ENCODE measurements at places on chromosomes 6 and 20.
A peak's percentile ranks its signal among the peaks of the same experiment; 100 is the strongest.

DNA sequence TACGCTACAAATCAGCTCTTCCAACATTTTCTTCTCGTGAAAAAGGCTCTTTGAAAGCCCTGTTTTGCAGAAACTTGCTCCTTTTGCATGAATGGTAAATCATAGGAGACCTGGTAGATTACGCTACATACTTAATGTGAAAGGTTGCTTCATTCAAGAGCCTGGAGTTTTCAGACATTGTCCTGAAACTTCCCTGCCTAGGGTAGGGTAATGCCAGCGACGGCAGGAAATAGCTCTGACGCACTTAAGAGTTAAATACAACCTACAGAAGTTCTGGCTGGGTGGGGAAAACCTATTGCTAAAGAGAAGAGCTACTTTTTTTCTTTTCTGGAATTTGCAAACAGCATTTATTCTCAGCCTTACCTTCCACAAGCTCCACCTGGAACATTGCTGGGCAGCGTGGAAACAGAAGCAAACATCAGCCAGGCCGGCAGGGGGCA is 144.5 kb downstream of the LPA start:
- no peak for DNase-seq

DNA sequence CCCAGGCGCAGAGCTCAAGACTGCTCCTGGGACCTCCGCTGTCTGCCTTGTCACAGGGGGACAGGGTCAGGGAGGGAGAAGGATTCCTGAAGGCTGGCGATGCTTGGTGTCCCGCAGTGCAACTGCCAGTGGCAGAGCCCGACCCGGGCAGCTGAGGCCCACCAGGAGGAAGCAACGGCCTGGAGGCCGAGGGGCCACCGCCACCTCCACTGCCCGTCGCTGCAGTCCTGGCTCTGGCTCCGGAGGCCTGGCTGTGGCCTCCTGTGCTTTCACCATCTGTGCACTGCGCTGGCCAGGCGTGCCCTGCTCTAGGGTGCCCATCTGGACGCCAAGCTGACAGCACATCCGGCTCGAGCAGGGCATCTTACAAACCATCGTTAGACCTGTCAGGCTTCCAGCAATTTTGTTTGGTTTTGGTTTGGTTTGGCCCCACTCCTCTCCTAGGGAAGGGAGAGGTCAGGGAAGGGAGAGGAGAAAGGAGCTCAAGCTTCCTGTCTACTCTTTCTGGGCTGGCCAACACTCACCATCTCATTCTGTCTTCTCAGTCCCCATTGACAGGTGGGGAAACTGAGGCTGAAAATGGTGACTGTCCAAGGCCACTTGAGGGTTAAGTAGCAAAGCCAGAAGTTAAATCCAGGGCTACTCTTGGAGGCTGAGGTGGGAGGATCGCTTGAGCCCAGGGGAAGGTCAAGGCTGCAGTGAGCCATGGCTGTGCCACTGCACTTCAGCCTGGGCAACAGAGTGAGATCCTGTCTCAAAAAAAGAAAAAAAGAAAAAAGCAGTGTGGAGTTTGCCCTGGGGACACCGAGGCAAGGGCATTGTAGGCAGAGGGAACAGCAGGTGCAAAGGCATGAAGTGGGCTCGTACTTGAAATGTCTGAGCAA is 37.7 kb upstream of the NOL4L start:
- DNase-seq = no peak

- peak; percentile 94 for DNase-seq
Observed at GRCh38 chr6:121435444-121436069, at the start of gene GJA1. Gene GJA1, plus strand, starts transcription at chr6:121435646. Its CDS starts 11,202 bp downstream, at chr6:121446848.

- peak; percentile 85 for DNase-seq
Observed at GRCh38 chr20:32465092-32465900, 107.2 kb downstream of the ASXL1 start.

- no peak for DNase-seq
Observed at GRCh38 chr20:6685181-6685582, 82.3 kb upstream of the BMP2 start.

DNA sequence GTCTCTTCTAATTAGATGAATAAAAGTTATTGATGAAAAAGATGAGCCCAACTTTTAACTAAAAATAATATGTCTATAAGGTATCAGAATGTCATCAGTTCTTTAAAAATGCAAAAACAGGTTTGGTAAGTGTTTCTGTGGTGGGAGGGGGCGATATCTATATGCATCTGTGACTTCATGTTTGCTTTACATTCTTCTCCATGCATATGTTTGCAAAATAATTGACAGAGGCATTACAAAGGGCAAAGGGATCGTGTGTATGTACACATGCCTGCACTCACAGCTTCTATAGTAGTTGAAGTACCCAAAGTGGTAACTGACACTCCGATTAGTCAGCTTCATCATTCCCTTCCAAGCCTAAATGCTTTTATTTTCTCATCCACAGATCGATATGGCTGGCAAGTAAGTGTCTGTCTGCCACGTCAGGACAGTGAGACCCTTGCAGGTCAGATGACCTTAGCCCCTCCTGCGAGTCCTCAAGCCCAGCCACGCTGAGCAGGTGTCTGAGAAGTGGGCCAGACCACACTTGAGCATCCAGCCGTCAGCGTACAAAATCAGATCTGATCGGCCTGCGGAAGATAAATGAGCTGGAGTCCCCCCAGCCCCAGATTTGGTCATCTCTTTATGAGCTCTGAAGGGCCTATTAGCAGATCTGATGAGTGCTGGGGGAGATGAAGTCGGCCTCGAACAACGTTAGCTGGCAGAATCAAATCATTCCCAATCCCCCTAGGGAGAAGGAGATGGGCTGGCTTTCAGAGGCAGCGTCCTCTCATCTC is 369.1 kb downstream of the MAFB start:
- no peak for DNase-seq

DNA sequence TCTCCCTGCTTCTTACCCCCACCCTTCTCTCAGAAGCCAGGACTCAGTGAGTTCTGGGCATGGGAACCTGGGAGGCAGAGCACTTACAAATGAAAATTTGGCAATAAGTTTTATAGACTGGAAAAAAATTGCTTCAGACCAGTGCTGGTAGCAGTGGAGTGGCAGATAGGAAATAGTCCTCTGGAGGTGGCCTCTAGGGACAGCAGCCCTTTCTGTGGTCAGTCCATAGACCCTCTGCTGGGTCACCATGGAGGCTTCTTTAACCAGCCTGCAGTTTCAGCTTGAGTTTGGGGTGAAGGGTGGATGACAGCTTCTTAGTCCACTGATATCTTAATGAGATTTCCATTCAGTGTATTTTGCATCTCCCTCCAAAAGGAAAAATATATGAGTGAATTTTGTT is 179.1 kb downstream of the ARID1B start:
- DNase-seq = no peak

DNA sequence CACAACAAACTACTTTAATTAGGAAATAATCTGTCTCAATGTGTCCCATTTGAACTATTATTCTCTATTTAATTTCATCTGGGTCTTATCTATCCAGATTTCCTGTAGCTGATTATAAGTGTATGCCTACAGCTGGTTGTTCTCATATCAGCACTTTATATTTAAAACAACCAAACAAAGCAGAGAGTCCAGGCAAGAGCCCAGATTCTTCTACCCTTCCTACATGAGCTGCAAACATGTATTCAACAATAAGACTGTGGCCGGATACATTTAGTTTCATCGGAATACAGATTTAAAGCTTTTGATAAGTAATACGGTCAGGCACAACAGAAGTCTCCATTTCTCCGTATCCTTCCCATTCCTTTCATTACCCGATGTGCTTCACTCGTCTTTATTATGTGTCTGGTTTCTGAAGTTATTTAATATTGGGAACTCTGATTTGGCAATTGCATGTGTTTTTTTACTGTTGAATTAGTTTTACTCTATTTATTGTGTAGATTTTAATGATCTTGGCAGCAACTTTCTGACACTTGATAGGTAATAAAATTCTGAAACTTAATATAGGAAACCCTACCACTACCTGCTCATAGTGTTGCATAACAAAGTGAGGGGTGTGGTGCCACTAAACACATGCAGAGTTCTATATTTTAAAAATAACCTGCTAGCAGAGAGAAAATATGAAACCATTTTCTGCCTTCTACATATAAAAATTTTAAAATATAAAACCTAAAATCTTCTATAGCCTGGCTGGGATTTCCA is 653.5 kb upstream of the PTCHD4 start:
- DNase-seq = no peak

GRCh38 chr6:80477591-80477990 is 371.1 kb downstream of the BCKDHB start:
- no peak for DNase-seq

DNA sequence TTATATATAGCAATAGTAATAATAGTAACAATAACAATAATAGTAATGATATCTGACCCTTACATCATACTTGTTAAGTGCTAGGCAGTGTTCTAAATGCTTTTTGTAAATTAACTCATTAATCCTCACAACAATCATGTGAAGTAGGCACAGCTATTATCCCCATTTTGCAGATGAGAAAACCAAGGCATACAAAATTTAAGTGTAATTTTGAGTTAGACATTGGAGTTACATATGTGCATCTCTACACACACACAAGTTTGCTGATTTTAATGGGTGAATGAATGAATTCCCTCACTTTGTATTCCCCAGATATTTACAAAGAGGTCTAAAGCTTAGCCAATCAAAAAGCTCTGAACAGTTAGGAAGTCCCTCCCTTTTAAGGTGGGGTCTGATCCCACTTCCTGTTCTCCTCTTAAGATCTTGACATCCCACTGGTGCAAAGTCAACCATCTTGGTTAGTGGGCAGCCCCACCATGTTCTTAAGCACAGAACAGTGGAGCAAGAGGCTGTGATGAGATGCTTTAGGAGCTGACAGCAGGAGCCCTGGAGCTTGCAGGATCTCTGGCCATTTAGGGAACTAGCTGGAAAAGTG is 85.3 kb upstream of the FOXP4 start:
- DNase-seq = no peak

- no peak for DNase-seq
Observed at GRCh38 chr6:54361734-54362133, 53.5 kb downstream of the TINAG start.

DNA sequence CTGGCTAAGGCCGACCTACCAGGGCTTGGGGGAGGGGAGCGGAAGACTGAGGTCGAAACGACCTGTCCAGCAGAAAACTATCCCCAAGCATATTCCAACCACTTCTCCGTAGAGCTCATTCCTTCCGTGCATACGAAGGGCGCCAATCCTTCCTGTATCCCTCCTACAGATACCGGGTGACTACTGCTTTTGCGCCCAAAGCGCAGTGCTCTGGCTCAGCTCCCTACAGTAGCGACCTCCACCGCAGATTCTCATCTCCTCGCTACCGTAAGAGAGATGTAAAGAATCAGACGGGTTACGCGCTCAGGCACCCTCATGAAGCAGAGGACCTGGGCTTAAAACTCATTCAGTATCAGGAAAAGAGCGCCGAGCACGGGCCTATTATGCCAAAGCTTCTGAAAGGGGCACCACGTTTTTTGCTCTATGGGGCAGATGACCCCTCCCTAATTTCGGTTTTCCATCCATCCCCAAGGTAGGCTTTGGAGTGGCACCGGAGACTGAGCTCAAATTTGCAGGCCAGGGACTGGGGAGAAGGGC is 563 bp upstream of the NNAT start:
- no peak for DNase-seq

DNA sequence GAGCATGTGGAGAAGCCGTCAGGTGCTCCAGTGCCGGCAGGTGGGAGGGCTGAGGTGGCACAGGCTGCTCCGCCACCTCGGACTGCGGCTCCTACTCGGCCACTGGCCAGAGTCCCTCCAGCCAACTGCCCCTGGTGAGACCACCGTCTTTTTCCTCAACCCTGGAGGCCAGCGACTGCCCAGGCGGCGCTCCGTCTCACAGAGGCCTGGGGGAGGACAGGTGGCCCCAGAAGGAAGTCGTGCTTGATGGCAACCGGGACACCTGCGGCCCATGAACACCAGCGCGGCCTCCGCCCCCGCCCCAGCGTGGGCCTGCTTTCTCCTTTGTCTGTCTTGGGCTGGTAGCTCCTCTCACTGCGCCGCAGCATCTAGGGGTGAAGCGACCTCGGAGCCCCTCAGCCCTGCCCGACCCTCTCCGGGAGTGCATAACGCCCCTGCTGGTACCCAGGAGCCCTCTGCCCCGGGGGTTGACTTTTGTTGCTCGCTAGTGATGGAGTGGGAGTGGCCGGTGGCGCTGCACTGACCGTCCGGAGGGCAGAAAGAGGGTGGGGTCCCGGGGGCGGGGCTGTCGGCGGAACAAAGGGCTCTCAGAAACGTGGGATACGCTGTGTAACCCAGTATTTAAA is 706 bp upstream of the TUBB2B start:
- no peak for DNase-seq

- no peak for DNase-seq
Observed at GRCh38 chr20:46755483-46756413, 46.3 kb downstream of the SLC2A10 start.

- DNase-seq = no peak
Observed at GRCh38 chr20:43345676-43346075, 112.0 kb upstream of the SRSF6 start.

DNA sequence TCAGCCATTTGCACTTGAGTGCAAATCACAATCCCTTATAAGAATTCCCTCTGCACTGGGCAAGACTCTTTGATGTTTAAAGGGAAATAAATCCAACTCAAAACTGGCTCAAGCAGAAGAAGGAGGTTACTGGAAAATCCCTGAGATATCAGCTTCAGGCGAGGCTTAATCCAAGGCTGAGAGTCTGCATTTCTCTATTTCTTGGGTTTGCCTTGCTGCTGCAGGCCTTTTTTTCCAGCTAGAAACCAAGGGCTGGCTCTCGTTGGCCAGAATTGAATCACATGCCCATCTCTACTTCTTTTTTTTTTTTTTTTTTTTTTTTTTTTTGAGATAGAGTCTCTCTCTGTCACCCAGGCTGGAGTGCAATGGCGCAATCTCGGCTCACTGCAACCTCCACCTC is 11.7 kb downstream of the HCK start:
- no peak for DNase-seq

DNA sequence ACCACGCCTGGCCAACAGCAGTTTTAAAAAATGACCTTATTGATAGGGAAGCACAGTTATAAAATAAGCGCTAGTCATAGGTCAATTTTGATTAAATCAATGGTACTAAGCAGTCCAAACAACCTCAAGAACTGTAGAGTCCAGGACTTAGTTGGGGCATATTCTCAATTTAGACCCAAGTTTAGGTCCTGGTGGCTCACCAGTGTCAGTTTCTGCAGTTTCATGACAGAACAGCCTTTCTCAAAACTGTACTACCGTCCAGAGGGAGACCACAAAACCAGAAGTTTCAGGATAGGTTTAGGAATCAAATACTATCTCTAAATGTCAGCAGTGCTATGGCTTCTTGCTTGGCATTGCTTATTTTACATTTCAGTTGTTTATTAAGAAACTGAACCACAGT is 39.1 kb downstream of the LHFPL5 start:
- no peak for DNase-seq

DNA sequence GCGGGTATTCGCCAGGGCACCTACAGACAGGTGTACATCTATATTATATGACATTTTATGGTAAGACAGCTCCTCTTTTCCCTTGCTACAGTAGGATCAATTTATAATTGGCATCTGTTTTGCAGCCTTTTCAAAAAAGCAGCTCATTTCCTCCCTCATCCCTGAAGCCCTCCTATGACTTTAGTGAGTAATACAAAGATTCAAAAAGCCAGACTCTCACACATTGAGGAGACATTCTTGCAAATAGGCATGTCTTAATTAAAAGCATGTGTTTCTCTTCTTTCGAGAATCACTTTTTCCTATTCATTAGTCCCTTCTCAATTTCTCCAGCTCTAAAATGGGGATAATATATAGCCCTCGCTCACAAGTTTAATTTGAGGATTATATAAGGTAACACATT is 283.4 kb downstream of the TBC1D7 start:
- no peak for DNase-seq

Measured in dermis microvascular lymphatic vessel endothelial cell (primary cell).